ENCODE measurements at places on chromosomes 5 and 9.
A peak's percentile ranks its signal among the peaks of the same experiment; 100 is the strongest.

- no peak for DNase-seq
Observed at GRCh38 chr5:131679911-131680310, 44.9 kb upstream of the RAPGEF6 start.

DNA sequence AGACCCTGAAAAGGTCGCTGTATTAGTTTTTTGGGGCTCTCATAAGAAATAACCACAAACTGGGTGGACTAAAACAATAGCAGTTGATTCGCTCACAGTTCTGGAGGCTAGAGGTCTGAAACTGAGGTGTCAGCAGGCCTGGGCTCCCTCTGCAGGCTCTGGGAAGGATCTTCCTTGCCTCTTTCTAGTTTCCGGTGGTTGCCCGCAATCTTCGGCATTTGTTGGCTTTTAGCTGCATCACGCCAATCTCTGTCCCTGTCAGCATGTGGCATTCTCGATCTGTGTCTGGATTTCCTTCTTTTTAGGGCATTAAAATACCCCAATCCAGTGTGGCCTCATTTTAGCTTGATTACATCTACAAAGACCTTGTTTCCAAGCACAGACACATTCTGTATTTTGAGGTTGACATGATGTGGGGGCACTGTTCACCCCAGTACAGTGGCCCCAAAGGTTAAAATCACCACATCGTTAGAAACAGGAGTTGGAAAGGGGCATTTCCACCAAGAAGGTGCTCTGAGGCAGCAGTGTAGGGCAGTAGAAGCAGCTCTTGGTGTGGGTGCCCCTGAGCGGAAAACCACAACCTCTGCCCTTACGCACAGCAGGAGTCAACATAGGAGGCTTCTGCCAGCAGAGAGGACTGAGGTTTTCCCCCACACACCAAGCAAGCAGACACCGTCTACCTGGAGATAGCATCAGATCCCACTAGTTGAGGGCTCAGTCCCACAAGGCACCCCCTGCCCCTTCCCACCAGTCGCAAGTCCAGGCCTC is 13.5 kb downstream of the ZNF79 start:
- DNase-seq, result no peak

DNA sequence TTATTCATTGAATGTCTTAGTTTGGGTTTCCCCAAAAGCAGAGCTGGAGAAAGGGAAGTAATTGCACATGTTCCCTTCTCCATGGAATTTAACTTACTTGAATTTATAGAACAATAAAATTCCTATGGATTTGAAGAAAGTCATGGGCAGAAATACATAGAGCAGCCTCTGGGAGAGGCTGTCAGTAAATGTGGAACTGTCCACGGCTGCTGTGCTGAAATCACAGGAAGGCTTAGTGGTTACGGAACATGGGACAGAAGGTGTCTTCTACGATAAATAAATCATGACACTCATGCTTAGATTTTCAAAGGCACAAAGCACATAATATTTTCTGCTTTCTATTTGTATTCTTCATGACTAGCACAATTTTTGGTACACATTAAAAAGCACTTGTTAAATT is 440.6 kb upstream of the IZUMO3 start:
- DNase-seq, result no peak

GRCh38 chr5:160278343-160278742 is 34.0 kb downstream of the CCNJL start:
- no peak for DNase-seq

GRCh38 chr9:87237336-87237735 is 260.3 kb upstream of the DAPK1 start:
- no peak for DNase-seq

DNA sequence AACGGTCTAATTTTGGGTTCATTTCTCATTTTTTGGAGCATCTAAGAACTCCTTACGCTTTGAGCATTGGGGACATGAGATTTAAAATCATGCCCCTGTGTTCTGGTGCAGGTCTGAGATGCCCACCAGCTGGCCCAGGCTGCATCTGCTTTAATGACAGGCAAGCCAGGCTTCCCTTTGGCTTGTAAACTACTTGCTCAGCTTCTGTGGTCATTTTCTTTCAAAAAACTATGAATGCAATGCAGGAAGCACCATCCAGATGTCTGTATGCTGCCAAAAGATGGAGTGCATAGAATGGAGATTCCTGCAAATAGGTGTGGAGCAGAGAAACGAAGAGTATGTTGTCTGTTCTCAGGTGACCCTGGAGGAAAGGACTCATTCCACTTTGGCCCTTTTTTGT is 399.9 kb upstream of the ADAMTSL1 start:
- no peak for DNase-seq

GRCh38 chr5:134439210-134439654 is 27.6 kb upstream of the CDKN2AIPNL start:
- DNase-seq, result peak; percentile 83

- DNase-seq, result no peak
Observed at GRCh38 chr5:9165546-9165945, 380.3 kb downstream of the SEMA5A start.

GRCh38 chr5:64952951-64953673 is 184.4 kb downstream of the CWC27 start:
- no peak for DNase-seq

- DNase-seq, result no peak
Observed at GRCh38 chr5:138952962-138953361, 77.8 kb upstream of the LRRTM2 start.
